Stimulated activated CD4-positive, alpha-beta T cell treated with anti-CD3 and anti-CD28 coated beads, Interleukin-1b, Interleukin-23, amount 100 ng/mL, for 1 hour (primary cell): ENCODE measurements at places on chromosomes 11 and 22.

DNA sequence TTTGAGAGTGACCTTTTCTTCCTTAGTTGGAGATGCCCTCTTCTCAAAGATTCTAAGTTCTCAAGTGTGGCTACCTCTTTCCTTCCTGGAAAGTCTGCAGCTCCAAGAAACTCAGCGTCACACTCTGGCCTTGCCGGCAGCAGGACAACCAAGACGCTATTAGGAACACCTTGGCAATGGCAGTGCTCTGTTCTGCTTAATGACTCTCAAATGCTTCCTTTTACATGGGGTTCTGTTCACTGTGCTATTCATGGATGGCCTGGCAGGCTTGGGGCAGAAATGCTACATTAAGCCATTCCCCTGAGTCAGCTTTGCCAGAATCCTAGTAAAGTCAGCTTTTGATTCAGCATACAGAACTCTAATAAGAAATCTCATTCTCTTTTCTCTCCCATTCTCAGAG is 25.9 kb downstream of the LARGE2 start:
- no peak for DNase-seq

- DNase-seq: no peak
Observed at GRCh38 chr11:72821221-72821919, 7.2 kb downstream of the ATG16L2 start.

DNA sequence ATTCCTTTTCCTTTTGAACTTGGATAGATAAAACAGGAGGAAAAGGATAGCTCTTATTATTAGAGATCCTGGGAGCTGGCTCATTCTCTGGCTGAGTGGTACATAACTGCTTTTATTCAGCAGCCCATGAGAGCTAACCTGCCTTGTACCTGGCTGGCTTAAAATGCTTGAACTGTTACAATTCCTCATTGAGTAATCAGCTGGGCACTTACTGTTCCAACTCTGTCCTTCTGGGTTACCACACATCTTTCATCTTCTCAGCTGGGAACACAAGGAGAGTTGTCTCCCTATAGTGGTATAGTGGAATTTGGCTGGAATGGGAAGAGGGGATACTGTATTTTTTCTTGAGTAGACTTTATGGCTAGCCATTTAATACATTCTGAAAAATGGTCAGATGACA is 39.8 kb upstream of the SPTBN2 start:
- no peak for DNase-seq

GRCh38 chr11:107566569-107566968 is 1.0 kb upstream of the ALKBH8 start:
- no peak for DNase-seq

- no peak for DNase-seq
Observed at GRCh38 chr11:34679681-34680080, 58.8 kb downstream of the EHF start.

- no peak for DNase-seq
Observed at GRCh38 chr11:69913591-69914285, 94.5 kb upstream of the FGF3 start.

DNA sequence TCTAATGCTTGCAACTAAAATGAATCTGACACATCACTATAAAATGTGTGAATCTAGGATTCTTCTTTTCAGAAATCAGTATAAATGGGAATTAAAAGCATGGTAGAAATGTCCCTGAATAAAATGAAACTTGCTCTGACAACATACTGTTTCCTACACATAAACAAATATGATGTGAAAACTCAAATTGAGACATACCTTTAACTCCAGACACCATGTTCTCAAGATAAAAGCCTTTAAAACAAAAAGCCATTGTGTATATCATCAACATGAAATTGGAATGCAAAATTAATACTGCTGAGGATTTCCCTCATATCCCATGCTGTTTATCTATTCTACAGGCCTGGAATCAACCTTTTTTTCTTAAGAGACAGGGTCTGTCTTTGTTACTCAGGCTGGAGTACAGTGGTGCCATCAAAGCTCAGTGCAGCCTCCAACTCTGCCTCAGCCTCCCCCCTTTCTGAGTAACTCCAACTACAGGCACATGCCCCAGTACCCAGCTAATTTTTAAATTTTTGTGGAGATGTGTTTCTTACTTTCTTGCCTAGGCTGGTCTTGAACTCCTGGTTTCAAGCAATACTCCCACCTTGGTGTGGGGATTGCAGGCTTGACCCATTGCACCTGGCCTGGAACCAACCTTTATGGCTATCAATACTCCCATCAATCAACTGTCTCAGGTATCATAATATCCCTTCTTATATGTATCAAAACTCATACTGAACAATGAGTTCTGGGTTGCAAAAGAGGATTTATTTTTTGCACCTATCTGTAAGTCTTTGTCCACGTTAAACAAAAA is 6.7 kb downstream of the TAF1D start:
- DNase-seq: no peak

GRCh38 chr22:20574920-20575353 is 67.5 kb downstream of the MED15 start:
- DNase-seq: no peak

DNA sequence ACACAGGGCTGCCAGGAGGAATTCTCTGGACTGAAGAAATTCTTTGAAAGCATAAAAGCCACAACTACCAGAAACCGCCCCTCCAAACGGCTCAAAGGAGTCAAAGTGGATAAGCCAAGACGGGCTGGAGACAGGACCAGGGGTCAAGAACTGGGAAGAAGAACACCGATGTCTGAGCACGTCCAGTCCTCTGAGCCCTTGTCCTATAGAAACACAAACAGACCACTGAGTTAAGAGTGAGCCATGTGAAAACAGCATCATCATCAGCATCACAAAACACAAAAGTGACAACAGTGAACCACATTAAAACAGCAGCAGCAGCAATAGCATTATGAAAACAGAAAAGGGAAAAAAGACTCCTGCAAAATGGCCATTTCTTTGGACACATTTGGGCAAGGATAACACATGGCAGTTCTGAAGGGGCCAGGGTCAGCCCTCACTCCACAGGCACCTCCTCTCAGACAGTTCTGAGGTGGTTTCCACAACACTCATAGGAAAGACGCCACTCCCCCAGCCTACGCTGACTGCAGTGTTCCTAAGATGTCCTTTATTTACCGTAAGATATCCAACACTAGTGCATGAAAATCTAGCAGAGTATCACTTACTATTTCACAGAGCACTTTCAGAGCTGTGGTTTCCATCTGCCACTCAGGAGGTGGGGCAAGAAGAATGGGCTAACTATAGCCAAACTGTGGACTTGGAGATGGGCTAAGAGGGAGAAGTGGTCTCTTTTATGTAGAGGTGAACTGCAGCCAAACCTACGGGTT is 28.6 kb upstream of the YPEL1 start:
- DNase-seq: no peak

DNA sequence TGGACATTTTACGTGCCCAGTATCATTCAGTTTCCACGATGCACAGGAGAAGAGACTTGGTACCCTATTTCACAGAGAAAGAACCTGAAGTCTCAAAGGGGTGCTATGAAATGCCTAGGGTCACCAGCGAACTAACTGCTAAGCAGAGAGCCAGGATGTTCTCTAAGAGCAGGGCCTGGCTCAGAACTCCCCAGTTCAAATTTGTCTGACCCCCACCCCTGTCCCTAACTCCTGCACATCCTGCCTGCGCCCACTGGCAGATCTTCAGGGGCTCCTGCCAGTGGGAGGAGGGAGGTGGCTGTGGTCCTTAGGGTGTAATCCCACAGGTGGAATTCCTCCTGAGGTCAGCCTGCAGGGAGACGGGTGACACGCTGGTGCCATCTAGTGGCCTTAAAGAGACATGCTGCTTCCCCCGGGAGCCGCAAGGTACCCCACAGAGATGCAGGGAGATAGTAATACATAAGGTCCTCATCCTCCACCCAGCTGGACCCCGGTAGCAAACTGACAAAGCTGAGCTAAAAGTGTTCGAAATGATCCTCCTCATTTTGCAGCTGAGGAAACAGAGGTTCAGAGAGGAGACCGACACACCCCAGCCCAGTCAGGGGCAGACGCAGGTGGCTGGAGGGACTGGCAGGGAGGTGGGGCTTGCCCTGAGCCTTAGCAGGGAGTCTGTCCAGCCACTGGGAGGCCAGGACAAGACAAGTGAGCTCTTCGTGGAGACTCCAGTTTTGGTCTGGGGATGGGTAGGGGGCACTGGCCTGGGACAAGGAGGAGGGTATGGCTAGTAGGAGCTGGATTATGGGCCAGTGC is 34.1 kb downstream of the MB start:
- DNase-seq: peak; percentile 9

- DNase-seq: no peak
Observed at GRCh38 chr11:121482231-121483129, 29.7 kb upstream of the SORL1-AS1 start.

- no peak for DNase-seq
Observed at GRCh38 chr11:110168033-110168803, 75.0 kb downstream of the ZC3H12C start.

- DNase-seq: no peak
Observed at GRCh38 chr11:2584812-2585565, 114.8 kb downstream of the KCNQ1OT1 start.

GRCh38 chr22:38731703-38732161 is 24.1 kb downstream of the SUN2 start:
- DNase-seq: no peak

DNA sequence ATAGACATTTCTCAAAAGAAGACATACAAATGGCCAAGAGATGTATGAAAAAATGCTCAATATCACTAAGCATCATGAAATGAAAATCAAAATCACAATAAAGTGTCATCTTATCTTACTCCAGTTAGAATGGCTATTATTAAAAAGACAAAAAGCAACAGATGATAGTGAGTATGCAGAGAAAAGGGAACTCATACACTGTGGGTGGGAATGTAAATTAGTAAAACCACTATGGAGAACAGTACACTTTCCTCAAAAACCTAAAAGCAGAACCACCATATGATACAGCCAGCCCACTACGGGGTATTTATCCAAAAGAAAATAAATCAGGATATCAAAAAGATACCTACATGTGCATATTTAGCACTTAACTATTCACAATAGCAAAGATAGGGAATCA is 700.0 kb upstream of the ANO5 start:
- no peak for DNase-seq

DNA sequence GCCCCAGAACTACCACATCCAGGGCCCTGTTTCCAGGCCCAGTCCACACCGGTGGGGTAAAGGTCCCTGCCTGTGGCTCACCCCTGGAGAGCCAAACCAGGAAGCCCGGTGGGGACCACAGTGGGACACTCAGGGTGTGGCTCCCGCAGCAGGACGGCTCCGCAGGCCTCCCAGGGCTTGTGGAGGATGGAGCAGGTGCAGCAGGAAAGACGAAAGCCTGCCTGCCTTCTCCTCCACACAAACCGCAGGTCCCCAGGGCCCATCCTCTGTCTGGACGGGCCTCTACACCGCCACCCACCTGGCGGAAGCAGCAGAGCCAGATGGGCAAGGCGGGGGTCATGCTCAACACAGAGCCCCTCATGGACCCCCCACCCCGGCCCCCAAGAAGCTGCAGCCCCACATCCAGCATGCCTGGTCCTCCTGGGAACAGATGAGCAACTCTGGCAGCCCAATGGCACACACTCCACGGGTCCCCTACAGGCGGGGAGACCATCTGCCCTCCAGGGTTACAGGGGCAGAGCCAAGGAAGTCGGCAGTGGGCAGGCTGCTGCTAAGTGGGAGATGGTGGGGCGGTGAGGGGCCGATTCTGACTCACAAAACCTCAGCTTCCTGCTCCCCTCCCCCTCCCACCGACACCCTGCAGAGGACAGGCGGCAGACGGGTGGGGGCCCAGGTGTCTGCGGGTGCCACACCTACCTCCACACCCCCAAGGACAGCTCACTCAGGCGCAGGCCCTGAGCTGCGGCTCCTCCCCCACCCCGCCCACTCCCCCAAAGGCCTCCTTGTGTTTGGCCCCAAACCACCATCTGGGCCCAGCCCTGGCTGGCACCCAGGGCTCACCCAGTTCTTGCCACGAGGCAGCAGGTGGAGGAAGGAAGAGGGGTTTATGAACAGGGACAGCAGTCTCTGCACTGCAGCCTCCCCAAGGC is 5.2 kb downstream of the SBF1 start:
- DNase-seq: peak; percentile 75

GRCh38 chr11:33978376-33978775 is 73.2 kb upstream of the CAPRIN1 start:
- DNase-seq: no peak

DNA sequence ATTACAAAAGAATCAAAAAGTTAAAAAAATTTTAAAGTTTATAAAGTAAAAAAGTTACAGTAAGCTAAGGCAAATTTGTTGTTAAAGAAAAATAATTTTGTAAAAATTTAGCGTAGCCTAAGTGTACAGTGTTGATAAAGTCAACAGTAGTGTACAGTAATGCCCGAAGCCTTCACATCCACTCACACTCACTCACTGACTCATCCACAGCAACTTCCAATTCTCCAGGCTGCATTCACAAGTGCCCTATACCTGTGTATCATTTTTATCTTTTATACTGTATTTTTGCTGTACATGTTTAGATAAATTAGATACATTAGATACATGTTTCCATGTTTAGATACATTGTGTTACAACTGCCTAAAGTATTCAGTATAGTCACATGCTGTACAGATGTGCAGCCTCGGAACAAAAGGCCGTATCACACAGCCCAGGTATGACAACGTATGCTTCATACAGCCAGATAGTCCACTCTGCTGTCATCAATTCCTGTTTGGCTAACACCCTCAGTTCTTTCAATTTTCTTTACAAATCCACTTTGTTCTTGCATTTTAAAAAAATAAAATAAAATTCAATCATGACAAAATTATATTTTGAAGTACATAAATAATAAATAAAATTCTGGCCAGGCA is 80.7 kb downstream of the RBFOX2 start:
- no peak for DNase-seq

DNA sequence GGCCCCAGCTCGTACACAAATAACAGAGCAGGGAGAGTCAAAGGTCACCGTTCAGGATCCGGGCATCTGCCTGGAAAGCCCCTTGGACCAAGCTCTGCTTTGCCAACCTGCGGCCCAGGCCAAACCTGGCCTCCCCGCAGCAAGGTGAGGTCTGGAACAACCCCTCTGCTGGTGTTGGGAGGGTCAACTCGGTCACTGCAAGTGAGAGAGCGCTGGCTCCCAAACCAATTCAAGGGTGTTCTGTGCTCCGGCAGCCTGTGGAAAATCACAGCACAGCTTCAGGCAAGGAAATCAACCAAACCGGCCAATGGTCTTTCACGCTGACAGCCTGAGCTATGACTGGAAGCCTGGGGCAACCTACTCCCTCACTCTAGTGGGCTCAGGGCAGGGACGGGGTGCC is 63.4 kb downstream of the MYH9 start:
- no peak for DNase-seq

- DNase-seq: no peak
Observed at GRCh38 chr11:34343153-34343552, 14.7 kb downstream of the ABTB2 start.

- DNase-seq: peak; percentile 20
Observed at GRCh38 chr11:14414470-14415461, 55.8 kb upstream of the RRAS2 start.

GRCh38 chr11:86046116-86046515 is 22.8 kb downstream of the PICALM start:
- no peak for DNase-seq

GRCh38 chr11:6410695-6411430 is 8.0 kb downstream of the APBB1 start:
- DNase-seq: no peak
